Upper lobe of right lung (tissue), 1 donor: ENCODE measurements at places on chromosomes 2 and 18.

- no peak for DNase-seq
These were observed 511.2 kb downstream of the METTL4 start for GRCh38 chr18:2060086-2060485.

DNA sequence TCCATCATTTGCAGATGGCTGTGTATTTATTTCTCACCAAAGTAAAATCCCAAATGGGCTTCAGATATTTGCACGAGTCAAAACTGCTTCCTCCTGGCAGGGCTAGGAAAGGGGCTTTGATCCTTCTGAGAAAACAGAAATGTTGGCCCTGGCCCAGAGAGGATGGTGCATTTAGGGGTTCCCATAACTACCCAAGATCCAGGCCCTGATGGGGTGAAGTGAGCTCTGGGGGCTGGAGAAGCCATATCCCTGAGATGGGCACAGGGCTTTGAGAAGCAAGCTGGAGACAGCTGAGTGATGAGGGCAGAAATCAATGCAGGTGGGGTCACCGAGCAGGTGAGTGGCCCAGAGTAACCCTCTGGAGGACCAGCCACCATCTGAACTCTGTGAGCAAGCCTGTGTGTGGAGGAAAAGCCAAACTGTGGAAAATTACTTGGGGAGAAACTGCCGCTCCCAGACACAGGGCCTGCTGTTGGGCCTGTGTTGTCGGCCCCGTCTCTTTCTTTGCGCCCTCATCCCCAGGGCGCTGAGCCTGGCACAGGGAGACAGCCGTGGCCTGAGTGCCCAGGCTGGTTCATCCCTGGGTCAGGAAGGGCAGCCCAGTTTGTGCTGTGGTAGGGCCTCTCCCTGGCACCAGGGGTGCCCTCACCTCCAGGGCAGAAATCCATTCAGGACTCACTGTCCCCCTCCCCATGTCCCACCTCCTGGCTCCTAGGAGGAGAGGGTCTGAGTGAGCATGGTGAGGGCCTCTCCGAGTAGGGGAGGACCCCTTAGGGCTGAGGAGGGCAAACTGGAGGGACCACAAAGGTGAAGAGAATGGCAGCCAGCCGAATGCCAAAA lies 167.8 kb upstream of the HAAO start:
- DNase-seq, result no peak

GRCh38 chr2:69704446-69704845 lies 37.5 kb upstream of the ANXA4 start:
- no peak for DNase-seq

DNA sequence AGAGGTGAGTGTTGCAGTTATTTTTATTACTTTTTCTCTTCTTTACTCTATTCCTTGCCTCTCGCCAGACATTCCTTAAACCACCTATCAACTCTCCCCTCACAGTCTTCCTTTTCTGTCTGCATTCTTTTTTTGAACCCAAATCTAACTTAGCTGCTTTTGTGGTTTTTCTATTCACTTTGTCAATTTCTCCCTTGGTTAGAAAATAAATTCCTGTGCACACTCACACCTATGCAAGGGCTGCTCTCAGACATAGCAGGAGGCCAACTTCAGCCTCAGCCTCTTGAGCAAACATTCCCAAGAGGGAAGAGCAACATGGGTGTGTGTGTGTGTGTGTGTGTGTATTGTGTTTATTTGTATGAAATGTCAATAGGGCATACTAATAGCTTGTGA lies 808.6 kb downstream of the RNF144A start:
- no peak for DNase-seq
